ENCODE measurements at places on chromosomes 2 and 18.

DNA sequence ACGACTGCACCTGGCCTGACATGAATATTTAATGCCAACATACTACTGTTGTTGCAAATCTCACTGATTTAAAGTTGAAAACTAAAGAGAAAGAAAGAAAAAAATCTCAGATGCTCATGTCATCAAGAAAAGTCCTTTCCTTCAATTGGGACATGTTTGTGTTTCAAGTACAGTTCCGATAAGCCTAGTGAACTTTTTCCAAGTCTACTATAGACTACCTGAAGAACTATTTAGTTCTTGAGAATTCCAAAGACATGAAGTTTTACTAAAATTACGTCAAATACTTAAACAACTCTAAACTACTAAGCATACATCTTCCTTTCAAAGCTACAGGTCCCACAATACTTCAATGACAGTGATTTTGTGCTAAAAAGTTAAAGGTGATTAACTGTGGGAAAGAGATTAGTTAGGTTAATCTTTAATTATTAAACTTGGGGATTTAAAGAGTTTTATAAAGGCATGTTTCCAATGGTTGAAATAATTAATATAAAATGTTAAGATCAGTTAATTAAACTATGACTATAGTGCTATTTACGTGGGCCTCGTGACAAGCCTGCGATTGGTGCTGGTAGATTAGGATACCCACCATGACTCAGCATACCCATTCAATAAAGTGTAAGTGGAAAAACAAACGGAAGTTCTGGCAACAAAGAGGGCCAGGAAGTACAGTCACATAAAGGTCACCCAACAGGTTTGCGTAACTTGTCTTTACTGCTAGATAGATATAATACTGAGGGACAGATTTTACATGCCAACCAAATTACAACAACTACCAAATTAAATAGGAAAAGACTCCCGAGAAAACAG lies 55.5 kb downstream of the SEPTIN10 start:
- DNase-seq = no peak

- no peak for DNase-seq
These were observed 49.4 kb downstream of the CCDC88A start for GRCh38 chr2:55370208-55370607.

- DNase-seq = no peak
These were observed 20.7 kb downstream of the RBM44 start for GRCh38 chr2:237819231-237819630.

- DNase-seq = peak; percentile 40
These were observed 63.6 kb upstream of the ACSL3 start for GRCh38 chr2:222797261-222797660.

- no peak for DNase-seq
These were observed 45.5 kb upstream of the LDAH start for GRCh38 chr2:20868377-20868776.

GRCh38 chr2:236744716-236745115 lies 175.1 kb downstream of the ACKR3 start:
- DNase-seq = no peak

DNA sequence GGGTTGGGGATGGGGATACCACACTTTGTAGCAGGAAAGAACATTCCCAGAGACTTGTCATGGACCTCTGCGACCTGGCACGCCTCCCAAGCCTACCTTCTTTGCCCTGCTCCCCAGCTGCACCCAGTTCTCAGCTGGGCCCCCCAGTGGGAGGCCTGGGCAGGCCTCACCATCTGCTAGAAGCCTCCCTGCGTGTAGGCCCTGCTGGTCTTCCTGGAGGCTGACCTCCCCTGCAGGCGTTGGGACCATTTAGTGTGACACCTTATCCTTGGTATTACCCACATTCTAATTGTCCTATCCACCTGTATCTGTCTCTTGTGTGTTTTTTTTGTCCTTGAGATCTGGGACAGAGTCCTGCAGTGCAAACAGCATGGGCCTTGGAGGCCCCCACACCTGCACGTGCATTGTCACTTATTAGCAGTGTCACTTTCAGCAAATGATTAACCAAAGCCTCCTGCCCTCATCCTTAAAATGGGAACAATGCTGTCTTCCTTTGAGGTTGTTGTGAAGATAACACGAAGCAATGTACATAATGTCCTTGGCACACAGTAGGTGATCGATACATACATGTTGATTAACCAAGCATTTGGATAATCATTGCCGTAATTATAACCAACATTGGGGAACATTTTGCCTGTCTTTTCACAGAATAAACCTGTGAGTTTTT lies 77.2 kb downstream of the LIPG start:
- no peak for DNase-seq

DNA sequence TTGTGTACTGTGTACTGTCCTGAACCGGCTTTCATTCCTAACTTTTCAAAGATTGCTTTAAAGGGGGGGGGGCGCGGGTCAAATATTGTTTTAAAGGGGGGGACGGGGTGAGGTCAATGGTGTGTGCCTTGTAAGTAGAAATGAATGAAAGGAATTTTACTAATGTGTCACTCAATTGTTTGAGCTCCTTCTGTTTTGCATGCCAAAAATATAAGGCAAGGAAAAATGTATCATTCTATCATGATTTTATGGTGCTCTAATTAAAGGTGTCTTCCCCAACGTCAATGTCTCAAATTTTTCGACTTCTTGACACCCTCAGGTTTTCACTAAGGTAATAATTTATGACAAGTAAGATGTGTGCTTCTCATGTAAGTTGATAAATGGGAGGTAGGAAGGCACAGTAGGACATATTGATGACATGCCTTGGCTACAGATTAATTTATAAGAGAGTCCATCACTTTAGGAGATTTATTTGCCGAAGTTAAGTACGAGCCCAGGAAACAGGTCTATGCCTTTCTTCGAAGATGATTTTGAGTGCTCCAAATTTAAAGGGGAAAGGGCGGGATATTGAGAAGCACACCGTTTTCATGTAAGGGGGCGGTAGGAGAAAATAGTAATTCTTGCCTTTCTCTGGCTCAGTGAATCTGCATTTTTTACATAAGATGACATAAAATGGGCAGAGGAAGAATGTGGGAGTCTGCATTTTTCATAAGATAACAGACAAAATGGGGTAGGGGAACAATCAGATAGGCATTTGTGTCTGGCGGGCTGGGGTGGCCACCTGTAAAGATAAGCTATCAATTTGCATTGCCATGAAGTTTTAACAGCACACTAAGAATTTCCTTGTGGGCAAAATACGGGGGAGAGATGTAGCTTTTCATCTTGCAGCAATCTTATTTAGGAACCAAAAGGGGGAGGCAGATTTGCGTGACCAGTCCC lies 1.2 kb upstream of the TRAPPC8 start:
- DNase-seq = no peak

DNA sequence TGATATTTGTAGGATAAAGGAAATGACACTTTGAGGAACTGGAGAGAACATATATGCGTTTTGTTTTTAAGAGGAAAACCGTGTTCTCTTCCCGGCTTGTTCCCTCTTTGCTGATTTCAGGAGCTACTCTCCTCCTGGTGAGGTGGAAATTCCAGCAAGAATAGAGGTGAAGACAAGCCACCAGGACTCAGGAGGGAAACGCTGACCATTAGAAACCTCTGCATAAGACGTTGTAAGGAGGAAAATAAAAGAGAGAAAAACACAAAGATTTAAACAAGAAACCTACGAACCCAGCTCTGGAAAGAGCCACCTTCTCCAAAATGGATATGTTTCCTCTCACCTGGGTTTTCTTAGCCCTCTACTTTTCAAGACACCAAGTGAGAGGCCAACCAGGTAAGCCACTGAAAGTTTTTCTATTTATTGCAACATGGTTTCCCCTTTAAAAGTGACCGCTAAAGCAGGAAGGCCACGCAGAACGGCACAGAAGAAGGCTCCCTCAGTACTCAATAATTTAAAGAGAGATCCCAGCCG lies 735 bp downstream of the NRP2 start:
- no peak for DNase-seq

DNA sequence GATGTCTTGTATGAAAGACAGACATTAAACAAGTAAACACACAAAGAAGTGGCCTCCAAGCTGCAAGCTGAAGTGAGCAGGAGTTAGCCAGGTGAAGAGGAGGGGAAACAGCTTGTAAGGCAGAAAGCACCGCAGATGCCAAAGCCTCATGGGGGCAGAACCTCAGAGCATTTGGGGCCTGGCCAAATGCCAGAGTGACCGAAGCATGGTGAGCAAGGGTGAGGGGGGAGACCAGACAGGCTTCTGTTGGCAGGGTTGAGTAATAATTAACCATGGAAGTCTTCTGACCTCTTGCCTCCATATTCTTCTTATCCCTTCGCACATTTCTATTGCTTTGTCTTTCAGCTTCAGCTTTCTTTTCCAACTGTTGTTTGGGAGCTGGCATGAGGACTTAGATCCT lies 5.6 kb downstream of the QPCT start:
- peak; percentile 58 for DNase-seq

GRCh38 chr2:42028571-42029148 lies 19.2 kb upstream of the PKDCC start:
- no peak for DNase-seq

DNA sequence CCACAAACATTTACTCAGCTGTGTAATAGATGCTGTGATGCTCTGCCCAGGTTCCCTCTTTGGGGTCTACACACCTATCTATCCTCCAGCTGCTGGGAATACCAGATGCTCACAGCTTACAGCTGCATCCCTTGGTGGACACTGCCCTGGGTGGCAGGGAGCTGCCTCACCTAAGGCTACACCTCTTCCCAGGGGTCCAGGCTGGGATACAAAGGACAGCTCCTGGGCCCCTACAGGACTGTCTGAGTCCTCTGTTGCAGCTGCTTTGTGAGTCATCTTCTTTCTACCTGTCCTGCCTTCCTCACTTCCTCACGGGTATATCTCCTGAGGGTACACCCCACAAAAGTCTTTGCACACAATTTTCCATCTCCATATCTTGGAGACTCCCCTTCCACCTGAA lies 27.6 kb downstream of the THNSL2 start:
- no peak for DNase-seq

- DNase-seq = no peak
These were observed 379.0 kb upstream of the NETO1 start for GRCh38 chr18:73246763-73247162.

DNA sequence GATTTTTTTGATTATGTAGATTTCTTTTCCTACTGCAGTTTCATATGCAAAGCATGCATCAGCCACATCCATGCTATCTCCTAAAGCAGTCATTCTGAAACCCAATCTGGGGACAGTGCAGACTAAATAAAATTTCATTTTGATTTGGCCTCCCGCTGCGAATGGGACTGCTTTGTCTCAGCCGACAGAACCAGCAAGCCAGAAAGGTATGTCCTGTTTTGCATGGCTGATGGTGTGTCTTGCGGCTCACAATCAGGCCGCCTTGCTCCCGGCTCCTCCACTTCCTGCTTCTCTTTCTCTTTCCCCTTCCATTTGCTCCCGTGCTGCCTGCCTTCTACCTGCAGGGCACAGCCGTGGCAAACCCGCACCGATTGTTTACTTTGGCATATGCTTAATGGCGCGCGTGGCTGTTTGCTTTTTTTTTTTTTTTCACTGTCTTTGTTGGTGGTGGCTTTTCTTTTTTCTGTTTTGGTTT lies 419.6 kb upstream of the POU3F3 start:
- DNase-seq = no peak

DNA sequence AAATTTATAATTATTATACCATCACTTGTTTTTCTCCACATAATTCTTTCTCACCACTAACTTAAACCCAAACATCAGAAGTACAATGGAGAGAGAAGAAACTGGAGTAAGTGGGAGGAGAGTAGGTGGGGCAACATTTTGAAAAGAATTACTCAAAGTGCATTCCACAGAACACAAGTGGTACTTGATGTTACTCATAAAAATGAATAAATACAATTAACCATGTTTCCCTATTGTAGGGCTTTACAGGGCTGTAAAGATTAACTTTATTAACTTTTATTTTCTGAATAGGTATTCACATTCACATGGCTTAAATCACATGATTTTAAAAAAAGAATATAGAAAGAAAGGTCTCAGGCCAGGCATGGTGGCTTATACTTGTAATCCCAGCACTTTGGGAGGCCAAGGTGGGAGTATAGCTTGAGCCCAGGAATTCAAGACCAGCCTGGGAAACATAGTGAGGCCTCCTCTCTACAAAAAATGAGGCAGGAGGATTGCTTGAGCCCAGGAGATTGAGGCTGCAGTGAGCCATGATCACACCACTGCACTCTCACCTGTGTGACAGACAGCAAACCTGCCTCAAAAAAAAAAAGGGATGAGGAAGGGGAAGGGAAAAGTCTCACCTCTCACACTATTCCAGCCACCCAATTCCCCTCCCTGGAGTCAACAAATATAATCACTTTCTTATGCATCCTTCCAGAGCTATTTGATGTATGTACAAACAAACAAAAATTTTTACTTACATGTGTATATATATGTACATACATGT lies 47.1 kb downstream of the KCNG3 start:
- DNase-seq = no peak

- DNase-seq = peak; percentile 73
These were observed 722 bp downstream of the APOB start for GRCh38 chr2:21042958-21043743.

DNA sequence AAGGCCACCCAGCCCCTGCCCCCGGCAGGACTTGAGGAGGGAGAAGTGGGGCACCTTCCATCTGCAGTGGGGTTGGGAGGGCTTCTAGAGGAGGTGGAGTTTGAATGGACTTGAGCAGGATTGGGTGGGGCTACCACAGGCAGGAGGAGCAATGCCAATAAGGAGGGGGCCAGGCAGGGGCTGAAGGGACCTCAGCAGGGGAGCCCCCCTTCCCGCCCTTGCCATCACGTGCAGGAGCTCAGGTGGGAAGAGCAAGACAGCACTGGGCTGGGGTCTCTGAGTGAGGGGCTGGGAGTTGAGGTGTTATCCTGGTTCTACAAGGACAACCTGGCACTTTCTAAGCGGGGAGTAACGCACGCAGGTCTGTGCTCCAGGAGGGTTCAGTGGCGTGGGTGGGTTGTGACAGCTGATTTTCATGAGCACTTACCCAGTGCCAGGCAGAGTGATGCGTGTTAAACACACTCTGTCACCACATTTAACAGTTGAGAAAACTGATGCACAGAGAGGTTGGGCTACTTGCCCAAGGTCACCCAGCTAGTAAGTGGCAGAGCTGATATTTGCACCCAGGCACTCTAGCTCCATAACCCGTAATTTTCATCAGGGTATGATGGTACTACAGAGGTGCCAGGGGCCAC lies 4.8 kb downstream of the CHRND start:
- no peak for DNase-seq

GRCh38 chr18:76524900-76525698 lies 30.1 kb upstream of the ZNF516 start:
- peak; percentile 71 for DNase-seq

GRCh38 chr2:65396348-65397026 lies 35.9 kb downstream of the SPRED2 start:
- no peak for DNase-seq

- DNase-seq = no peak
These were observed 95.0 kb upstream of the LDAH start for GRCh38 chr2:20917719-20918572.

GRCh38 chr2:137287913-137288639 lies 522.7 kb downstream of the THSD7B start:
- DNase-seq = no peak

DNA sequence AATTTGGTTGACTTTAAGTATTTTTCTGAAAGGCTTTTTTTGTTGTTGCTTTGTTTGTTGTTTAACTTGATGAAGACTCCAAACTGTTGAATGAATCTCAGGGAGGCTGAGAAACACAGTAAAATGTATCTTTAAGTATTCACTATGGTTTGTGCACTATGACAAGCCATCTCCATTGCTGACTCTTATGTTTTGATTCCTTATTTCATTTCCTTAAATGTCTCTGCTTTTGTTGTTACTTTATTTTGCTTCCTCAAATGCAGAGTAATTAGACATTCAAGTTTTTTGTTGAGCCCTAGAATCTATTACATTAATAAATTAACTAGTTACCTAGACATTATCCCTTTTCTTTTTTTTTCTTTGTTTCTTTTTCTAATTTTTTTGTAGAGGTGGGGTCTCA lies 46.3 kb upstream of the SLC39A10 start:
- no peak for DNase-seq

- no peak for DNase-seq
These were observed 10.2 kb upstream of the CCDC74B start for GRCh38 chr2:130154773-130155765.

Data from NCI-H82 (cell line).